ENCODE measurements at places on chromosomes 1 and 21.

DNA sequence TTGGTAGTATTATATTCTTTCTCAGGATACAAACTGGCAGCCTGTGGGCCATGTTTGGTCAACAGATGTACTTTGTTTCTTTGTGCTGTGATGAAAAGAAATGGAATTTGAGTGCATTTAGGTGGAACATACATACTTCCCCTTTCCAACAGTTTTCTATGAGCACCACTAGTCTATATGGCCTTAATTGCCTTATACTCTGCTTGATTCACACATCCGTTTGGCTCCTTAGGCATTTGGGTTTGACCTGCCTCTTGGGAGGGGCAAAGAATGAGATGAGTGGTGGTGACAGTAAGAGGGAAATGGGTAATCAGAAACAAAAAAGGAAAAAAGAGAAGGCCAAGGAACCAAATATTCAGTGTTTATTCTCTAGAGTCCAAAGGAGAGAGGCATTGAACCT, 17.0 kb downstream of the CFAP126 start:
- no peak for DNase-seq

GRCh38 chr1:221268295-221268694, 389.1 kb downstream of the HLX start:
- no peak for DNase-seq

- no peak for DNase-seq
Observed at GRCh38 chr21:45972716-45973474, 8.7 kb upstream of the COL6A1 start.

GRCh38 chr1:62029704-62030103, 164.9 kb upstream of the L1TD1 start:
- DNase-seq = no peak

DNA sequence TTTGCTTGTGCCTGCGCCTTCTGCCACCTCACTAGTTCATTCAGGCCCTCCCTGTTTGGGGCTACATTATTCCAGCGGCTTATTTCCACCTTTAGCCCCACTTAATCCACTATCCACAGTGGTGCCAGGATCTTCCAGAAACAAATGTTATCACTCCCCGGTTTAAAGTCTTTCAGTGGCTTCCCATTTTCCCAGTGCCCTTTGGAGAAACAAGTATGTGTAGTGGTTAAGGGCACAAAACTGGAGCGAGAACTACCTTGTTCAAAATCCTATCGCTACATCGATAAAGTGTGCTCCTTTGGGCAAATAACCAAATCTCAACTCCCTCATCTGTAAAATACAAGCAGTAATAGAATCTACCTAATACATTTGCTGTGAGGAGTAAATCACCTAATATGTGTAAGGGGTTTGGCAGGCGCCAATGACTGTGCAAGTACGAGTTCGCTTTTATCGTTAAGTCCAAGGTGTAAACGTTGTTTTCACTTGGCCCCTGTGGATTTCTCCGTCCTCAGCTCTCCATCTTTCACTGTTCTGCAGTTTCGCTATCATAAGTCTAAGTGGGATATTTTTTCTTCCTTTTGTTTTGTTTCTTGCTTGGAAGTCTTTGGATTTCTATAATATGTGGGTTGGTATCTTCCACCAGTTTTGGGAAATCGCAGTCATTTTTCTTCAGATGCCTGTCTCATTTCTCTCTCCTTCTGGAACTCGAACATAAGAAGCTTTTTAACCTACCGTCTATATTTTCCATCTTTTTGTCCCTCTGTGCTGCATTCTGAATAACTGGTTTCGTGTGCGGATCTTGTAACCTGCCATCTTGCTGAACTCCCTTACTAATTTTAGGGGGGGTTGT, 844 bp upstream of the MEAF6 start:
- no peak for DNase-seq

DNA sequence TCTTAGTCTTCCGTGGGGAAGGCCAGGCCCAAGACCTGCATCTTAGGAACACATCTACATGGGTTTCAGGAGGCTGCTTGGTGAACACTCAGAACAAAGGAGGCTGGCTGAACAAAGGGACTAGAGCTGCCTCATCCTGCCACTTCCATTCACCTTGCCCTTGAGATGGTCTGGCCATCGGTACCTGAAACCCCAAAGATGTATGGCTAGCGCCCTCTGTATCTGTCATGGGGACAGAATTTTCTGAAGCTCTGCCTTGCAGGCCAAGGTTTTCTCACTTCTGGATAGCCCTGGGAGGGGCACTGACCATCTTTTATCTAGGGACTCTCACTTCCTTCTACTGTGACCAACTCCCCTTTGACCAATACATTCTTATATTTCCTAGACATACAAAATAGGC, 55.4 kb upstream of the GRIK3 start:
- DNase-seq = no peak

- peak; percentile 78 for DNase-seq
Observed at GRCh38 chr1:28648008-28648473, 359 bp upstream of the RNU11 start.

DNA sequence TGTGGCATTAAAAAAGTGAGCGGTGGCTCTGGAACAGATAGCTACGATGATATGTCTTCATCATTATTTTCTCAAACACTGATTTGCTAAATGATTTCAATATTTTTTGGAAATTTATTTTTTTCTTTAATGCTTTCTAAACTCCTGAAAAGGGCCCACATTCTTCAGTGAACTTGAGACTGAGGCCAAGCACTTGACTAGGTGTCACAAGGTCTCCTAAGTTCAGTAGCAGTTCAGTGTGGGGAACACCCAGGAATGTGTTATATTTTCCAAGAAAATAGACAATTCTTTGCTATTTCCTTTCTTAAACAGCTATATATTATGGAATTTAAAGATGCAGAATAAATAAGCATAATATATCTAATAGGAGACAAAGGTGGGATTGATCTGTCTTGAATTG, 850.9 kb downstream of the USP25 start:
- DNase-seq = no peak

DNA sequence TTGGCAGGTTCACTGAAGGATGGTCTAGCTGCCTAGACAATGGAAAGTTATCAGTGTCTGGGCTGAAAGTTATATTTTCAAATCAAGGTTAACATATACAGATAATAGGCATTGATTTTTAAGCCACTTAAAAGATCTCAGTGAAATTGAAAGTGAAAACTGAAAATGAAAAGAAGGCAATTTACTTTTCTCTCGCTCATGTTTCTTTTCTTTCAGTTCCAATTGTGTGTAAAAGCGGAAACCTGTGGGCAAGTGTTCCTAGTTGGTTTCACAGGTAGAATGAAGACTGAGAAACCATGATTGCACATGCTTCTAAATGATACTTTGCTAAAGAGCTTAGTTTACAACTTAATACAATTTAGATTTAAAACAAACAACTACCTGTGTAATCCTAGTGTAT, 383.7 kb downstream of the ZP4 start:
- DNase-seq = no peak

DNA sequence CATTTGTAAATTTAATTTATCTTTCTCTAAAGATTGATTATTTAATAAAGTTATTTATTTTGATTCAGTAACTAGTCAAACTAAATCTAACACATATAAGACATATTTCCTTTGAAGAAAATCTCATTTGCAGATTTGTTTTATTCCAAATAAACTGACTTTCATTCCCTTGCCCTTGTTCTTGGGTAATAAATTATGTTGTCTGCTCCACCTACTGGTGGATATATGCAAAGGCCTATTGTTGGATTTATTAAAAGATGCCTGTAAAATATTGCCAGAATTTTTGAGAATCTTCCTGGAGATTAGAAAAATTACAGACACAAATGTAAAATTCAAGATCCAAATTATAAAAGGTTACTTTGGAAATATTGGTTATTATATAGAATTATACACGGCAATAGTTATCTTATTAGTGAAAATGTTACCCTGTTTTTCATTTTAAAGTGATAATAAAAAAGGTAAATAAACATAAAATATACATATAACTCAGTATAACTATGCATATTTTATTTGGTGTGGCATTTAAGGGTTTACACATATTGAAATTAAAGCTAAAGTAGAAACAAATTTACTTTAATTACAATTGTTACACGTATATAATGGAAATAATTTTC, 116.1 kb downstream of the SPATA17 start:
- DNase-seq = no peak

- DNase-seq = no peak
Observed at GRCh38 chr1:214296860-214297745, 16.1 kb downstream of the SMYD2 start.

GRCh38 chr1:33997127-33998036, 133.5 kb downstream of the HMGB4 start:
- DNase-seq = no peak

DNA sequence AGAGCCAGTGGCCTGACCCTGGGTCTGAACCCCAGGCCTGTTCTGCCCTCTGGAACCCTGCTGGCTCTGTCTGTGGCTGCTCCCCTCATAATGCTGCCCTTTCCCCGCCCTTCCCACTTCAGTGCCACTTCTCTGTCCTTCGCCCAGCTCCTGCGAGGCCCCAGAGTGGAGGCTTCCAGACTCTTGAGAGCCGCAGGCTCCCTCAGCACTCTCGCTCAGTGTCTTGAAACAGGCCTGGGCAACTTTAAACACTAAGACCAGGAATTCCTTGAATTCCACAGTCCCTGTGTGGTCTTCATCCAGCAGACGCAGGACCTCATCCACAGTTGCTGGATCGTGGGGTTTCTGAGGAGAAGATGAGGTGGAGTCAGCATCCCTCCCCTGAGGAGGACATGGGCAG, 3.5 kb downstream of the CRNN start:
- no peak for DNase-seq

DNA sequence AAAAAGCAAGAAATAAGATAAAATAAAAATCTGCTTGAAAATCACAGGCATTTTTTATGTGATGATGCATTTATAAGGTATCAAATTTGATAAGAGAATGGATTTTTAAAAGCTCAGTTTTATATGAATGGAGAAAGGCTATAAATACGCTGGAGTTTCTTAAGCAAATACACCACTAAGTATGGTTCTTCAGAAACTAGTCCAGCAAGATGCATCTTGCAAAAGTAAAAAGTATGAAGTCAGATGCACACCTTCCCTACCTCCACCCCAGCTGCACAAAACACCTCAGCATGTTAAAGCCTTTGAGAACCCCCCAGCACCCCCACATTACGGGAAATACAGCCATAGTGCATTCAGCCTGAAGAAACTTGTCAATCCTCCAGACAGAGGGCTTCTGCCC, 143.1 kb upstream of the PROX1 start:
- no peak for DNase-seq

- DNase-seq = no peak
Observed at GRCh38 chr1:185035258-185035657, 10.1 kb upstream of the RNF2 start.

- no peak for DNase-seq
Observed at GRCh38 chr1:172679000-172679772, 20.3 kb downstream of the FASLG start.

DNA sequence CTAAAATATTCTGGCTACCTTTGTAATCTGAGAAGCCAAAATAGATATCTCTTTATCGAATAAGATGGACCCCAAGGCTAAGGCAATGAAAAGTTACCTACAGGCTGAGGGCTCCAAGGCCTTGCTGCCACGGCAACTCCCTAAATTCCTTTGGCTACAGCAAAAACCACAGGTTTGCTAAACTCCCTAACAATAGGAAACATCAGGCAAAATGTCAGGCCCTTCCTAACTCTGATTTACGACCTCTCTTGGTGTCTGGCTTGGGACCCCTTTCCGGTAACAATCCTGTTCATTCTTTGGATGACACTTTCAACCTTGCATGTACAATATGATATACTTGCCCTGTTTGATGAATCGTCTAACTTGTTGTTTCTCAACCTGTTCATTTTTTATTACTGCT, 11.3 kb upstream of the OR2T8 start:
- DNase-seq = no peak

GRCh38 chr1:162994921-162995320, 74.2 kb upstream of the RGS4 start:
- no peak for DNase-seq

- DNase-seq = no peak
Observed at GRCh38 chr1:178133239-178133989, 39.5 kb downstream of the RASAL2 start.

GRCh38 chr1:171754971-171755370, 13.1 kb upstream of the VAMP4 start:
- DNase-seq = no peak
